ENCODE measurements at places on chromosomes 4 and X. TPM values are rescaled to one million over a fixed set of nuclear protein-coding genes. Genes with fewer than 3 reads are reported as not detected.

CFAP47 gene
- not detected for total RNA-seq

ARMCX2 gene
- 0.06 TPM for total RNA-seq

PAGE1 gene
- not detected for total RNA-seq

CLTRN gene
- total RNA-seq: 0.82 TPM

SRP72 gene
- 53.3 TPM for total RNA-seq

MAGEA12 gene
- 0.15 TPM for total RNA-seq

SSX1 gene
- not detected for total RNA-seq

C1GALT1C1 gene
- 30.6 TPM for total RNA-seq

BMP3 gene
- not detected for total RNA-seq

HTR2C gene
- not detected for total RNA-seq

All from A549 treated with Mapracorat at 1 μM for 4 hours (cell line).